Activated CD4-positive, alpha-beta memory T cell treated with anti-CD3 and anti-CD28 coated beads for 36 hours (primary cell): ENCODE measurements at places on chromosomes 7 and 10.

DNA sequence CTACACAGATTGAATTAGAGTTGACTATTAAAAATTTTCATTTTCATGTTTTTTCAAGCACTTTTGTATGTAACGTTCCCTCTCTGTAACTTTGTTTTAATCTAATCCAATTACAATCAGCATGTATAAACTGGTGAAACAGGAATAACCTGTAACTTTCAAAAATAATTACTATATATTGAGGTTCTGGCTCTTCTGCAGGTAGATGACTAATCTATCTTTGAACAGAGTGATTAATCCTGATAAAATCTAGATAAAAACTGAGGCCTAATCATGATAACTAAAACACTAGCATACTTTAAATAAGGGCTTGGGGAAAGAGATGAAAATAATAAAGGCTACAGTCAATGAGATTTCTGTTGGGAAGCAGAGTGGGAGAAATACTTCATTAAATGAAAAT, 101.6 kb upstream of the KCND2 start:
- DNase-seq: no peak
- H3K4me1 ChIP-seq: no peaks in the 10 kb centered on the region
- H3K27me3 ChIP-seq: no peaks in the 10 kb centered on the region
- H3K27ac ChIP-seq: no peak overlapping the region

DNA sequence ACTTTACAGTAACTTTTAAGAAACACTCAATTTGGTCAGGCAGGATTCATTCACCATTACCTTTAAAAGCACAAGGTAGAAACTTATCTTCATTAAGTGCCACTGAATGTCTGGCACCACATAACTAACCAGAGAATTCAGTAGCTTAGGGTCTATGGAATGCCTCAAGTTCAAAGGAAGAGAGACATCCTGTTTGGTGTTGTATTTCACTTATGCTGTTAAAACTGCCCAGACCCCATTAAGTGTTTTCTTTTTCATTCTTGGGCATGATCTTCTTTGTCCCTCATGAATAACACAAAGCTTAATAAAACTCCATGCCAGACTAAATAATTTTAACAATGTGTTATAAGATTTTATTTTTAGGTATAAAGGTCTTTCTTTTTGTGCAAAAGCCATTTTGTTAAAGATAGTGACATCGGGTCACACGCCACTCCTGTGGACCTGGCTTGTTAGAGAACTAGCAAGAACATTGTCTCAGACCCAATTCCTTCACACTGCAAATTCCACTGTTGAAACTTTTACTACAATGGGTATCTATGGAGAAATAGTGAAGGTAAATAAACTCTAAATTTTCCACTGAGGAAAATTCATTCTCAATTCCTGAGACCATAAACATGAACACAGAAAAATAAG, 221.0 kb downstream of the TWIST1 start:
- H3K27me3 ChIP-seq: no peaks in the 10 kb centered on the region
- H3K36me3 ChIP-seq: no peaks in the 10 kb centered on the region
- no peaks in the 10 kb centered on the region for H3K4me1 ChIP-seq
- no peak overlapping the region for H3K27ac ChIP-seq
- no peak for DNase-seq

GRCh38 chr10:130470973-130471372, 334.8 kb downstream of the GLRX3 start:
- H3K36me3 ChIP-seq: no peaks in the 10 kb centered on the region
- DNase-seq: no peak
- no peak overlapping the region for H3K27ac ChIP-seq
- H3K4me1 ChIP-seq: no peaks in the 10 kb centered on the region

GRCh38 chr7:156554488-156554887, 86.1 kb upstream of the RNF32 start:
- no peak overlapping the region for H3K27ac ChIP-seq
- H3K36me3 ChIP-seq: no peaks in the 10 kb centered on the region
- DNase-seq: no peak
- no peak overlapping the region for H3K4me3 ChIP-seq

DNA sequence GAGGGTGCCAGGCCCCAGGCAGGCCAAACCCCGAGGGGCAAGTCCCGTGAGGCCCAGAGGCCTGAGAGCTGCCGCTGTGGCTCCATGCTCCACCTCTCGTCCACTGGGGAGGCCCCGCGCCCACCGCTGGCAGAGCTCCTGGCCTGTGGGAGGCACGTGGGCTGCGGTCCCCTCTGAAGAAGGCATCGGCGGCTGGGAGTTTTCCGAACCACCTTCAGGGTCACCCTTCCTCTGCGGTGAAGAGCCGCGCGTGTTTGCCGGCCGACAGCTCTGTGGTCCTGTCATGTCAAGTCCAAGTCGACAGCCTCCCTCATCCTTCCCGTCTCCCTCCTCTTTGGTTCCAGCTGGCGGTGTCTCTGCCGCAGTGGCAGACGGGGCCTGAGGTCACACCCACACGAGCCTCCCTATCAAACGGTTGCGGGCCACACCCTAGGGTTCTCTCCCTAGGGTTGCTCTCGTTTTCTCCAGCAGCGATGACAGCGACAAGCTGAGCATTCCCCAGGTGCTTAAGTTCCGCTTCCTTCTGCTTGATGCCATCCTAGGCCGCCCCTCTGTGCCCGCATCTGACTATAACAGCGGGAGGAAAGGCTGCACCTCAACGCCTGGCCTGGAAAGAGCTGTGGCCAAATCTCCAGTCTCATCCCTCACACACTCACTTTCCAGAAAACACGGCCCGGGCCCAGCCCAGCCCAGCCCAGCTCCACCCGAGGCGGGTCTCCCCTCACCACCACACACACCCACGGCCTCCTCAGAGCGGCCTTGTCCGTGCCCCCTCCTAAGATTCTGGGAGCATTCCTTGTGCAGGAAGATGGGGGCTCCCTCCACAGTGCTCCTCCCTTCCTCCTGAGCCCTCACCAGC, 185.0 kb downstream of the ELFN1 start:
- H3K4me3 ChIP-seq: no peak overlapping the region
- H3K36me3 ChIP-seq: no peaks in the 10 kb centered on the region
- H3K27ac ChIP-seq: no peak overlapping the region
- DNase-seq: no peak
- H3K27me3 ChIP-seq: no peaks in the 10 kb centered on the region

DNA sequence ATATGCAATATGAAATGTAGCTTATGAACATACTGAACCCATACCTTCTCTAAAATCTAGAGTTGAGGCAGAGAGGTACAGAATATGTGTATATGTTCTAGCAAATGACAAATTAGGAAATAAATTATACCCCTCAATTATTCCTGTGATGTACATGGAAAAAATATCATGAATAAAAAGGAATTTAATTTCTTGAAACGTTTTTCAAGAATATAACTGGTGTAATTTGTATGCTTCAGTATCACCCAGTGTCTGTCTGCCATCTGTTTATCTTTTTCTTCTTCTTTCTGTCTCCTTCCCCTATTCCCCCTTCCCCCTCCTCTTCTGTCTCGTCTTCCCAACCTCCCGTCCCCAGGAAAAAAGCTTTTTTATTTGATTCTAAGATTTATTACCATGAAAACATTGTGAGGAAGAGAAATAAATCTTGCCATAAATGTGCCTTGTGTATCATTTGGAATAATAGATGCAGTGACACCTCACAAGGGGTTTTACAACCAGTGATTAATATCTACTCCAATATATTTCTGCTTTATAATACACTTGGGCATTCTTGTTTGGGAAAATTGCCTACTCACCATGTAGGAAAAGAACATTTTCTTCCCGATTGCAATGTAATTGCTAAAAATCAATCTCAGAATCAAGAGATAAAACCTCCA, 12.2 kb downstream of the LANCL2 start:
- no peaks in the 10 kb centered on the region for H3K27me3 ChIP-seq
- no peaks in the 10 kb centered on the region for H3K4me1 ChIP-seq
- H3K36me3 ChIP-seq: no peaks in the 10 kb centered on the region

DNA sequence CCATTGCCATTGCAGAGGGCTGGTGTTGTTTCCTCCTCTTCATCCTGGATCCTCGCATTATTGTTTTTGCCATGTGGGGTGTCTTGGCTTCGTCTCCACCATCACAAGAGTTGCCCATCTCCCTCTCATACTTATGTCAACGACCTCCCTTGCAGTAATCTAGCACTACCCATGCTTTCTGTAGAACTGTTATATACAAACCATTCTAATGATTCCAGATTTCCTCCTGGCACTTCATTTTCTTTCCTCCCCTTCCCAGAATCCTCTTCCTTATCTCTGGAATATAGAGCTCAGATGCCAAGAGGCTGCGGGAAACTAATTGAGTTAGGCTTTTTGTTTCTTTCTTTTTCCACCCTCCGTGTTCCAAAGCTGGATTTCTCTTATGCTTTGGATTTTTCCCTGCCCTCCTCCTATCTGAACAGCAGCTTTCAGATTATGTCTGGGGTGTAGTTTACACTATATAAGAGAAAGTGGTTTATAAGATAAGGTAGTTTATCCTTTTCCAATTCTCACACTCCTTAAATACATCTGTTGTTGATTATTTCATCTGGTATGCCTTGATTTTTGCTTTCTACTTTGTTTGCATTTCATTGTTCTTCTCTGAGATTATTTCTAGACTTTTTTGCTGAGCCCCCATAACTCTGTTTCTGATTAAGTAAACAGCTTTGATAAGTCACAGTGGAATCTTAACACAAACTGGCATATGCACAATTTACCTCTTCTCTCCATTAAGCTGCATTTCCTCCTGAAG, 264.1 kb downstream of the BICC1 start:
- no peak overlapping the region for H3K27ac ChIP-seq
- H3K27me3 ChIP-seq: peaks cover 2% of the 10 kb centered on the region
- no peak overlapping the region for H3K4me3 ChIP-seq

GRCh38 chr10:55400075-55400849, 599.2 kb upstream of the PCDH15 start:
- H3K4me1 ChIP-seq: no peaks in the 10 kb centered on the region
- H3K27ac ChIP-seq: no peak overlapping the region
- no peak for DNase-seq
- H3K36me3 ChIP-seq: no peaks in the 10 kb centered on the region

DNA sequence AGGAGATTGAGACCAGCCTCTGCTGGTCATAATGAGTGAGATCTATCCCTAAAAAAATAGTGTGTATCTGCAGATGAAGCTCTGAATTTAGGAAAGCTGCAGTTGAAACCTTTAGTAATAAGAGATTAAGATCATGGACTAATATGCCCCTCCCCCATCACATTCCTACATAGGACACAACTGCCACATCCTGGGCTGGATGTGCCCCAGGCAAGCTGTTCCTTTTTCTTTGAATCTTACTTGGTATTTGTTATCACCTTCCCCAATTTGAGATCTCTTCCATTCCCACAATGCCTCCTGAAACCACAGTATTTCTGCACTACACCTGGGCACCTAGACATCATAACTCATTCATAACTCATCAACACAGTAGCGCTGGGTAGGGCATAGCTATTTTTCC, 74.1 kb downstream of the DOCK1 start:
- H3K4me3 ChIP-seq: no peak overlapping the region
- no peak overlapping the region for H3K27ac ChIP-seq
- H3K36me3 ChIP-seq: no peaks in the 10 kb centered on the region
- no peaks in the 10 kb centered on the region for H3K4me1 ChIP-seq
- H3K27me3 ChIP-seq: no peaks in the 10 kb centered on the region

DNA sequence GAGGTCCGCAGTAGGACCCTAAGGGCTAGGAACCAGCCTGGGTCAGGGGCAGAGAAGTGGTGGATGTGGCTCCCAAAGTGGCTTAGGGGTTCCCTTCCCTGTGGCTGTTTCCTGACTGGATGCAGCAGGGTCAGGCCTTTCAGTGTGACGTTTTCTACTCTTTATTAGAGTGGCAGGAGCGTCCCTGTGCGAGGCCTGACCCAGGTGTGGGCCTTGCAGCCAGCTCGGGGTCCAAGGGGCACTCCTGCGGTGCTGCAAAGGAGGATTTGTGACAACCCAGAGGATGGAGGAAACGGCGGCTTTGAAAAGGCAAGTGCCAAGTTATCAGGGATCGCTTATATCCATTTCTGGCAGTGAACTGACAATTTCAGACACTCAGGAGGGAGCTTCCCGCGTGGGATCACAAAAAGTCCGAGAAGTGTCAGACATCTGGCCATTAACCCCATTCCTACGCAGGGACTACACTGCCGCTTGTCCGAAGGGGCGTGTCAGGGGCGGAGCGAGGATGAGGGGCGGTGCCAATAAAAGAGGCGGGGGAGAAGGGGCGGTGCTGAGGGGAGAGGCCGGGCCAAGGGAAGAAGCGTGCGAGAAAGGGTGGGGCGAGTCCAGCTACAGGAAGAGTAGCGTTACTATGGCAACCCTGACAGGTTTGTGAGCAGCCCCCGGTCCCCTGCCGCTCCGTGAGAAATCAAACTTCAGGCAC, 98.8 kb upstream of the ZNF722 start:
- H3K27me3 ChIP-seq: no peaks in the 10 kb centered on the region
- peaks cover 4% of the 10 kb centered on the region for H3K36me3 ChIP-seq
- peak overlapping the region; percentile 89 for H3K4me3 ChIP-seq
- peak overlapping the region; percentile 83 for H3K27ac ChIP-seq

DNA sequence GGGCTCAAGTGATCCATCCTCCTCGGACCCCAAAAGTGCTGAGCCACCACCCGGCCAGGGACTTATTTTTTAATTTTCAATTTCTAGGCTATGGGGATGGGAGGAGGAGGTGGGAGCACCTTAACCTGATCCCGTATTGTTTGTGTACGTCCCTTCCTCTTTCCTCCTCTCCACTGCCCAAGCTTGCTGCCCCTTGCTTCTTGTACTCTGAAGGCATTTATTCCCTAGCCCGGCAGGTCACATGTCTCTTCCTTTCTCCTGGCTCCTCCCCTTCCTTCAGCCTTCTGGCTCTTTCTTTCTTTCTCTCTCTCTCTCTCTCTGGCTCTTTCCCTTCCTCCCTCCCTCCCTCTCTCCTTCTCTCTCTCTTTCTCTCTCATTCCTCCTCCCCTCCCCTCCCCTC, 56.0 kb downstream of the COL26A1 start:
- no peak overlapping the region for H3K4me3 ChIP-seq
- H3K36me3 ChIP-seq: no peaks in the 10 kb centered on the region
- peaks cover 5% of the 10 kb centered on the region for H3K27me3 ChIP-seq
- no peaks in the 10 kb centered on the region for H3K4me1 ChIP-seq

GRCh38 chr10:63633677-63634487, 112.7 kb downstream of the REEP3 start:
- DNase-seq: no peak
- peaks cover 14% of the 10 kb centered on the region for H3K4me1 ChIP-seq
- H3K4me3 ChIP-seq: no peak overlapping the region

- H3K27me3 ChIP-seq: peaks cover 24% of the 10 kb centered on the region
- H3K4me1 ChIP-seq: peaks cover 12% of the 10 kb centered on the region
- DNase-seq: peak; percentile 68
- no peak within 1 kb of the TSS for H3K27ac ChIP-seq
These were observed at the start of gene SGCE for GRCh38 chr7:94655848-94656657. SGCE (minus strand) TSS chr7:94656133; CDS start chr7:94656098, 35 bp downstream.

DNA sequence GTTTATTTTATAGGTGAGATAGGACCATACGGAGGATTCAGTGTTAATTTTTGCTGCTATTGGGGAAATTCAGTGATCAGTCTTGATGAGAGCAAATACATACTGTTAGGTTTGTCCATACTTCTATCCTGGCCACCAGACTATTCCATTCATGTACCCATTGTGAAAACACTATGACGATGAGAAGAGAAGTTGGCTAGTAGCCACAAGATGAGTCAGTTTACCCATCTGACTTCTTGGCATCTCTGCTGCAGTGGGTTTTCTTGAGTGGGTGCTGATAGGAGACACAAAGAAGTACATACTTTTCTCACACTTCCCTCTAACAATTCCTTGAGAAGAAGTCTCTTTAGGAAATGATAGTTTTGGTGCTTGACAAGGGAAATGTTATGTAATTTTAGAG, 133.1 kb downstream of the TFPI2 start:
- no peaks in the 10 kb centered on the region for H3K36me3 ChIP-seq
- H3K4me1 ChIP-seq: no peaks in the 10 kb centered on the region
- H3K27me3 ChIP-seq: peaks cover 3% of the 10 kb centered on the region
- H3K4me3 ChIP-seq: no peak overlapping the region

GRCh38 chr7:54690892-54691291, 68.1 kb downstream of the SEC61G start:
- no peaks in the 10 kb centered on the region for H3K4me1 ChIP-seq
- no peak overlapping the region for H3K27ac ChIP-seq
- no peak for DNase-seq
- H3K4me3 ChIP-seq: no peak overlapping the region
- no peaks in the 10 kb centered on the region for H3K36me3 ChIP-seq
- H3K27me3 ChIP-seq: no peaks in the 10 kb centered on the region
